ENCODE measurements at places on chromosomes 3 and 15.

GRCh38 chr3:183249006-183249718 is 3.9 kb upstream of the B3GNT5 start:
- DNase-seq = no peak

- DNase-seq = no peak
These were observed 111.6 kb downstream of the RAB11A start for GRCh38 chr15:65980824-65981456.

DNA sequence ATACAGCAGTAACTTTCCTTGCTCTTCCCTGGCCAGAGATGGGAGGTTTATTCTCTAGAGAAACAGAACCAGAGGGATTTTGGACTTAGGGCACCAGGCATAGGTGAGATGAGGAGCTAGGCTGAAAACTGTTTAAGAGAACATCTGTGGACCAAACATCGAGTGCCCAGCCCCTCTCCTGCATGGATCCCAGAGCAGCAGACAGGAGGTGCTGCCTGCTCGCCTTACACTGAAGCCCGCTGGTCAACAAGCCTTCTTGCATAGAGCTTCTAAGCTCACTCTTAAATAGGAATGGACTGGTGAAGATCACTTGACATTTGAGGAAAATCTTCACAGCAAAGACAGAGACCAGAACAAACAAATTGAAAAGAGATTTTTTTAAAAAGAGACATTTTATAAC is 41.2 kb downstream of the PARP15 start:
- no peak for DNase-seq

- DNase-seq = no peak
These were observed 157.5 kb downstream of the PDZRN3 start for GRCh38 chr3:73467211-73467610.

- DNase-seq = no peak
These were observed 6.7 kb downstream of the CEMIP start for GRCh38 chr15:80785811-80786354.

GRCh38 chr15:66947471-66947870 is 117.9 kb upstream of the SMAD3 start:
- DNase-seq = no peak

DNA sequence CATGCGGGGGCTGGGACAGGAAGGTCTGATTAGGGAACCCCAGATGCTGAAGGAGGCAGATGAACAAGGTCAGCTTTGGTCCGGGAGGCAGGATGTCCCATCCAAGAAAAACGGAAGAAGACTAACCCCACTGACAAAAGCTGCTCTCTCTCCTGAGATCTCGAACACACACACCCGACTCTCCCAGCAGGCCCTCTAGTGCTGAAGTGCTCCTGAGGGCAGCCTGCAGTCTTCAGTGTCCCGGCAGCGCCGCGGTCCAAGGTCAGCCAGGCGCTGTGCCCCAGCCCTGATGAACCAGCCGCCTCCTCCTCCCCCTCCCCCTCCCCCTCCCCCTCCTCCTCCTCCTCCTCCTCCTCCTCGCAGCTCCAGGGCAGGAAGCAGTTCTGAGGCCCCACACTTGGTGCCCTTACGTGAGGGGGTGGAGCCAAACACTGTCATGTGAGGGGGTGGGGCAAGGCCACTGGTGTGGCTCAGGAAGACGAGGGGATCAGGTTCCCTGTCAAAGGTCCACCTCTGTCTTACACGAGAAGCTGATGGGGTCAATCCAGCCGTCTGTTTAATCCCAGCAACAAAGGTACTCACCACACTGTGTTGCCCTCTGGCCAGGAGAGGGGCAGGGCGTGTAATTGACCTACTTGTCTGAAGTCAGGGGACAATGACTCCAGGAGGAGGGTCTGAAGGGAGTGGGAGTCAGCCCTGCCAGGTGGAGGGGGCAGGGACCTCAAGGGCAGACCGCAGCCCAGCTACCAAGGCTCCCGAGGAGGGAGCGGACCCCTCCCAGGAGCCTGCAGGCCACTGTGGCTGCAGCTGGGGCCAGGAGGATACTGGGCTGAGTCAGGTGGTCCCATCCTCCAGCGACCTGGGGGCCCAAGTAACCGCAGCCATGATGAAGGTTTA is 34.3 kb downstream of the PRR23E start:
- no peak for DNase-seq

DNA sequence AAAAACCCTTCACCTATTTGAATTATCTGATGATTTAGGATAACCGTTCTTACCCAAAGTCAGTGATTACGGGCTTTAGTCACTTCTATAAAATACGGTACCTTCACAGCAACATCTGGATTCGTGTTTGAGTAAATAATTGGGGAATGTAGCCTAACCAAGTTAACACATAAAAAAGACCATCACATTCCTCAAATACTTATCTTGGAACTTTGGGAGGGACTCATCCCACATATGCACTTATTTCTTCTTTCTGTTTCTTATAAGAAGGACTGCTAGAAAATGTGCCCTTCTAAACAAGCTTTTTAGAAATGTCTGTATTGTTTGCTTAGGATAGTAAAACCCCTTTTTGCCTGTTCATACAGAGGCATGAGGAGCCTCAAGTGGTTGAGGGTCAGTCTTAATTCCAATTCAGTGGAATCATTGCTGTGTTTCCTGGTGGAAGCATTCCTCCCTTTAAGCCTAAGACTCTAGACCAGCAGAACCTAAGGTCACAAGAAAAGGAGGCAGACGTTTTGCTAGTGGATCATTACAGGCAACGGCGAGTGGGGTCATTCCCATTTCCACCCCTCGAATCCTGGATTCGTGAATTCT is 67.5 kb downstream of the TMEM44 start:
- no peak for DNase-seq

- DNase-seq = no peak
These were observed 121.9 kb upstream of the CTDSPL start for GRCh38 chr3:37739579-37740290.

GRCh38 chr3:57749542-57749941 is 6.6 kb upstream of the SLMAP start:
- no peak for DNase-seq

- no peak for DNase-seq
These were observed 162.2 kb downstream of the LPP start for GRCh38 chr3:188316021-188316722.

- no peak for DNase-seq
These were observed 109.2 kb downstream of the TMEM266 start for GRCh38 chr15:76169018-76169417.

DNA sequence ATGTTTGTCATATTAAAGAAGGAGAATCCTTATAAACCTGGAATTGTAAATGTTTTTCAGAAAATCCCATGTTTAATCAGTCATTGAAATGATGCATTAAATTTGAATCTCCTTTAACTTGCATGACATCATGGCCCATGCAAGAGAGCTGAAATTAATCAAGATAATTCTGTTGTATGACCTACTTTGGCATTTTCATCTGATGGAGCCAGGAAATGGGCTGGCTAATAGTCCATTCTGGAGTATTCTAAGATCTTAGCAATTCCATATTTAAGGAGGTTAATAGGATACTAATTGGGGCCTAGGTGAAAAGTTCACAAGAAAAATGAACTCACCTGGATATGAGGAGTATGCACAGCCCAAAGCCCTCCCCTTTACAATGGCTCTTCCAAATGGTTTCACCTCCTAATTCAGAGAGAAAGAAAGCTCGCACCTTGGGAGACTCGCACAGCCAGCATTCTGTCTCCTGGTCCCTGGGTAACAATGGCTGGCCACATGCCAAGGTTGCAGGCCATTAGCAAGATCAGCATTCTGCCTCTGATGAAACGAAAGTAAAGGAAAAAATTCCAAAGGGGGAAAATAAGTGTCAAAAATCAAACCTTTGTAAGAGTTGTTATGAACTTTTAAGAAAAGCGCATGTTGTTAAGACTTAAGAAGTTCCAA is 786.4 kb downstream of the MCTP2 start:
- DNase-seq = no peak

DNA sequence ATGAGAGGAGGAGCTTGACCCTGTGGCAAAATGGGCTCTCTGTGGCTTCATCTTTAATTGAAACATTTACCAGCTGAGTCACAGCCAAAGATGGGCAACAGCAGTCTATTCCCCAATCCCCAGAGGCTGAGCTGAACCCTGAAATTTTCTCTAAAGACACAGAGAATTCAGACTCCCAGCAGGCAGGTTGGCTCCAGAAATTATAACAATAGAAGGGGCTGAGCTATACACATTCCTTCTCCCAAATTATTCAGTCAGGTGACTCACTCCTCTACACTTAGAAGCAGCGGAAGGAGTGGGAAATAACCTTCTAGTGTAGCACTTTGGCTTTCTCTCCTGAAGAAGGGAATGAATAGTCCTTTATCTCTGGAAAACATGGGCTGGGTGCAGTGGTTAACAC is 264.3 kb upstream of the ARHGEF26 start:
- DNase-seq = no peak

DNA sequence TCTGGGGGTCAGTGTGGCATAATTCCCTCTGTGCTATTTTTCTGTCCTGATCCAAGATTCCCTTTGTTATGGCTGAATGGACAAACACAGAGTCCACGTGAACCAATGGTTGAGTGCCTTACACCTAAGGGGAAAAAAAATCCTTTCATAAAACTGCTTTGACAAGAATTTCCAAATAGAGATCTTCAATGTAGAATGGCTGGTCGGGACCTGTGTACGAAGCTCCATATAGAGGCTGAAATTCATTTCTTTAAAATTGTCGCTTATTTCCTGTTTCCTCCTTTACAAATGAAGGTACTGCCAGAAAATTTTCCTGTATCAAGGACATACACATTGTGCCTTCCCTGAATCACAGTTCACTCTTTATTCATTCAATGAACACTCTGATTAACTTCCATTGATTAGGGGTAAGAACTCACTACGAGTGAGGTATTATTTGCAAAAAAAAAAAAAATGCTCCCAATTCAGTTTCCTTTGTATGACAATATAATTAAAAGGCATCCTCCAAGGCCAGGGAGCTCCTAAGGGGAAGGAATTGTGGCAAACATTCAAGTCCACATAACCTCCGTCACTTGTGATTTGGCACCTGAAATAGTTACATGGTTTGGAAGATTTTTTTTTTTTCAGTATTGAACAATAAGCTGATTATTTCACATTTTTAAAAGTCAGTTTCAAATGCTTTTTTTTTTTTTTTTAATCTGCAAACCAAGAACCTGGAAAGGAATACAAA is 293.8 kb downstream of the MEX3B start:
- DNase-seq = no peak

- no peak for DNase-seq
These were observed 316.2 kb downstream of the PTPRG start for GRCh38 chr3:61877359-61878138.

DNA sequence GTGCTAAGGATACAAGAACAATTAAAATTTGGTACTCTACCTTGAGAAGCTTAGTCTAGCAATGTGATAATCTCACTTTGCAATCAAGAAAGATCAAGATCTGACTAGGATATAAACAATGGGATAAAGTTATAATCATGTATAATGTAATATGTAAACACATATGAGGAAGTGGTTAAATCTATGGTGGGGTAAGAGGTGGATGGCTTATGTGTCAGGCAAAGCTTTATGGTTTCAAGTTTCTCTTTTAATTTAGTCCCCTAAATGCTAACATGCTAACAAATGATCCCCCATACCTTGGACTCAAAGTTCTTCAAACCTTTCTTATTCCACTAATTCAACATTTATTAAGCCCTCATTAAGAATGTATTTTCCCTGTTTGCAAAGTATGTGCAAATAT is 2.5 kb downstream of the RSL24D1 start:
- DNase-seq = no peak

DNA sequence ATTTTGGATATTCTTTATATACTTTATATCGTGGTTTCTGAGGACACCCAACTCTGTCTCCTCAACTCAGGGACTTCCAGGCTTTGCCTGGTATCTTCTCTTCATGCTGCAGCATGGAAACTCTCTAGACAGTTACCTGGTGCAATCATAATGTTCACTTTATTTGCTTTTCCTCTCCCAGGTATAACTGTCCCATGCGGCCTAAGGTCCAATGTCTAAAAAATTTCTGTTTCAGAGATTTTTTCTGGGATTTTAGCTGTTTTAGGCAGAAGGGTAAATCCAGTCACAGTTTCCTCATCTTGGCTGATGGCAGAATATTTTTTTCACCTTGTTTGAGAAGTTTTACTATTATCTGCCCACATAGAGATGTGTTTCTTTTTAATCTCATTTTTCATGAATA is 139.9 kb upstream of the KCNMB2 start:
- DNase-seq = no peak

DNA sequence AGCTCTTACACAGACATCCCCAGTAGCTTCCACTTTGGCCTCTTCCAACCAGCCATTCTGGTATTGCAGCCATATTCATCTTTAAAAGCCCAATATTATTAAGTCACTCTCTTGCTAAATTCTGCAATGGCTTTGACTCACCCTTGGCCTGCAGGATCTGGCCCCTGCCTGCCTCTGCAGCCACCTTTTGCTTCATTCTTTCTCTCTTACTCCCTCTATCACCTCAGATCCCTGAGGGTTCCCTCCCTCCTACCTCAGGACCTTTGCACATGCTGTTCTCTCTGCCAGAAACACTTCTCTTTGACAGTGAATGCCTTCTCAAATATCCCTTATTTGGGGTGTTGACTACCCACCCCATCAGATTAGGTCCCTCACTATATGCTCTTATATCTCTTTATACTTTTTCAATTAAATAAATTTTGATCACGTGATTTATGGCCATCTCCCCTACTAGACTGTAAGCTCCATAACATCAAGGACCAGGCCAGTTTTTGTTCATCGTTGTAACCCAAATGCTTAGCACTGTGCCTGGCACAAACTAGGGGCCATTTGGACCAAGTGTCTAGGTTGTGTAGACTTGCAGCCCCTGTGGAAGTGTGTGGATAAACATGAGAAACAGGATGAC is 32.3 kb upstream of the UBE2Q2 start:
- no peak for DNase-seq

GRCh38 chr3:6861625-6862000 is 698 bp downstream of the GRM7 start:
- no peak for DNase-seq

DNA sequence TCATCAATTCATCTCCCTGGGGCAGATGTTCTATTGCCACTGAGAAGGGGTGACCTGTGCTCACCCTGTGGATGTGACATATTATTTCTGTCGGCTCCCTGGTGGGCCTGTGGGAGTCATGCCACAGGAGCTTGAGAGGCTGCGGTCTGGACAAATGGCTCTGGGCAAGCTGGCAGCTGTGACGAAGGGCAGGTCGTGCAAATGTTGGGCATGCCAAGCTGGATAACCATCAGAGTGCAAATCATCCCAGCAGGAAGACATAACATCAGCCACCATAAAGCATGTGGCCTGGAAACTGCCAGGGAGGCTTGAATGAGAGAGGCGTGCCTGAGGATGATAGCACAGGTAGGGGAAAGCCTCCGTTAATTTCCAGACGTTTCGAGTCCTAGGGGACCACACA is 45.3 kb upstream of the FAM3D start:
- DNase-seq = no peak

GRCh38 chr3:64444490-64445108 is 219.3 kb upstream of the PRICKLE2 start:
- no peak for DNase-seq

DNA sequence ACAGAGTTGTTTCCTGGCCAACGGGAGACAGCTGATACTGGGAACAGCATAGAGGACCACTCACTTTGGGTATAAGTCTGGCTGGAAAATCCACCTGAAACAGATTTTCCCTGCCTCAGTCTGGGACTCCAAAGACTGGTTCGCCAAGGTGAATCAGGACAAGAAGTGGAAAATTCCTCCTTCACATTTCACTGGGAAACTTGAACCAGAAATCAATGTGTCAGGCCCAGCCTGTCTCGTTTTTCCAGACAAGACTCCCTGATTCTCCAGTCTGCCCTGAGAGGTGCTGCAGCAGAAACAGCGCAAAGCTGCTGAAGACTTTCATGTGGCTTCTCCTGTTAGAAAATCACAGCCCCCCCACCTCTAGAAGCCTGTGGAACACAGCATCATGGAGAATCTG is 269.8 kb downstream of the OPA1 start:
- no peak for DNase-seq

Data from T-helper 1 cell (primary cell).